ENCODE measurements at places on chromosomes 7 and 10. TPM values are rescaled to one million over a fixed set of nuclear protein-coding genes. Genes with fewer than 3 reads are reported as not detected.

SPDYE9 gene
- not detected for total RNA-seq

ZNF117 gene
- total RNA-seq = 3.8 TPM

MICALL2 gene
- total RNA-seq = 2.3 TPM

SPDYE5 gene
- not detected for total RNA-seq

TLX1 gene
- not detected for total RNA-seq

ITGB1 gene
- total RNA-seq = 82.1 TPM

CDNF gene
- total RNA-seq = 0.96 TPM

ASCC1 gene
- total RNA-seq = 36.3 TPM

VIPR2 gene
- 0.15 TPM for total RNA-seq

GRM3 gene
- total RNA-seq = not detected

SUN3 gene
- total RNA-seq = not detected

PNLIPRP1 gene
- total RNA-seq = not detected

CLCN1 gene
- total RNA-seq = not detected

DOCK4 gene
- total RNA-seq = 1.2 TPM

VPS50 gene
- 22.8 TPM for total RNA-seq

ZP3 gene
- total RNA-seq = 1.6 TPM

HOXA9 gene
- not detected for total RNA-seq

IFIT1B gene
- not detected for total RNA-seq

GPC2 gene
- 1.6 TPM for total RNA-seq

C7orf57 gene
- total RNA-seq = 0.92 TPM

MMD2 gene
- total RNA-seq = not detected
